Cerebellum (tissue), 4 donors: ENCODE measurements at places on chromosomes 13 and 19.

DNA sequence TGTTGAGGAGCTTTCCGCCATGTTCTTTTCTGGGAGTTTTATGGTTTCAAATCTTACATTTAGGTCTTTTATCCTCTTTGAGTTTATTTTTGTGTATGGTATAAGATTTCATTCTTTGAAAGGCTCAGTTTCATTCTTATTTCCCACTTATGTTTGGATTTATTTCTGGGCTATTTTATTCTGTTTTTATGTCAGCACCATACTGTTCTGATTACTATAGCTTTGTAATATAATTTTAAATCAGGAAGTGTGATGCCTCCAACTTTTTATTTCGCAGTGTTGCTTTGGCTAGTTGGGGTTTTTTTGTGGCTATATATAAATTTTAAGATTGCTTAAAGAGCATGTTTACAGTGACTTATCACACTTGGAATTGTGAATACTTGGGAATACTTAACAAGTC, 135.1 kb downstream of the SIPA1L3 start:
- no peak for DNase-seq

GRCh38 chr13:111047326-111047725, 67.8 kb upstream of the ARHGEF7 start:
- DNase-seq = no peak

GRCh38 chr19:4456476-4456842, 1.1 kb downstream of the UBXN6 start:
- DNase-seq = no peak

GRCh38 chr19:13027557-13027956, 32.3 kb downstream of the NFIX start:
- no peak for DNase-seq
